Midbrain (tissue), 1 donor: ENCODE measurements at places on chromosomes 5 and 9.

DNA sequence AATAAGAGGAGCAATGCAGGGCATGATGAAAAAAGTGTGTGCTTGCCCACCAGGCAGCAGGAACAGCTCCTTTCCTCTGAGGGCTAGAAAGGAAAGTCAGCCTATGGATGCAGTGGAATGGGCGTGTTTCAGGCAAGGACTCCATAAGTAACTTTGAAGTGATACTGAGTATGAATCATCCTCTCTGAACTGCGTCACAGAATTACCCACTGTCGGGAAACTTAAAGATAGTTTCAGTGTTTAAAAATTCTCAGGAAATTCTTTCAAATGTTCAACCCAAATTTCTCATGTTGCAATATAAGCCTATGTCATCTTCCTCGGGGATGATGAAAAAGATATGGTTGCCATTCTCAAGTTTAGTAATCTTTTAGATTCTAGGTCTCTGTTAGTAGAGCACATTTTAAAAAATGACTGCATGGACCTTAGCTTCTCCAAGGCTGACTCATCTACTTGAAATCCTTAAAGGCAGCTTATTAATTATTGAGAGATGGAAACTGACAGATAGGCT lies 27.7 kb downstream of the PTCD2 start:
- DNase-seq, result no peak

DNA sequence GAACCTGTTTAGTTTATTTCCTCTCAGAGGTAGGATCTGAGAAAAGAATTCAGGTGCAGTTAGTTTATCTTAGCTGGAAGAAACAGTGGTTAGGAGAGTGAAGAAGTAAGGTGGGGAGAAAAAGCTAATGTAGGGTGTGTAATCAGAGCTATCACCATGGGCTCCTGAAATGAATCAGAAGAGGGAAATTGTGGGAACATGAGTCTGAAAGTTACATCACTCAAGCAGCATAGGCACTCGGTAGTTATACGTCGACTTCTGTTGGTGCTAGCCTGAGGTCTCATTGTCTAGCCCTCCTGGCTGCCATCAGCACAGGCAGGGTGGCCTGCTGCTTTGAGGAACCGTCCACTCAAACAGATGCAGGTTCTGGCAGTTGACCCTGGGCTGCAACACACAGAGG lies 56.7 kb upstream of the NPR3 start:
- DNase-seq, result no peak

DNA sequence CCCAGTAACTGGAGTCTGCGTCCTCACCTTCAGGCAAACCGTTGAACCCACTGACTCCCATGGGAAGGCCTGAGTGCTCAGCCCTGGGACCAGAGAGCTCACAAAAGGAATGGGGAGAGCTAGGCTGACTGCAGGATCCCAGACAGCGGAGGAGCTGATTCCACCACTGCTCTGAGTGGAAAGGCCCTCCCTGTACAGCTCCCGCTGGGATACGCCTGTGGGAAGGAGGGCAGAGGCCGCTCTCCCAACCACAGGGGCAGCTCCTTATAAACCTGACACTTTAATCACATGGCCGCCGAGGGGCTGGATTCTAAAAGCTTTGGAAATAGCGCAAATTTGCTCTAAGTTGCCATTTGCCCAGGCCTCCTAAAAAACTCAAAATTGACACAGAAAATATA lies 37.1 kb downstream of the DBH start:
- DNase-seq, result no peak

DNA sequence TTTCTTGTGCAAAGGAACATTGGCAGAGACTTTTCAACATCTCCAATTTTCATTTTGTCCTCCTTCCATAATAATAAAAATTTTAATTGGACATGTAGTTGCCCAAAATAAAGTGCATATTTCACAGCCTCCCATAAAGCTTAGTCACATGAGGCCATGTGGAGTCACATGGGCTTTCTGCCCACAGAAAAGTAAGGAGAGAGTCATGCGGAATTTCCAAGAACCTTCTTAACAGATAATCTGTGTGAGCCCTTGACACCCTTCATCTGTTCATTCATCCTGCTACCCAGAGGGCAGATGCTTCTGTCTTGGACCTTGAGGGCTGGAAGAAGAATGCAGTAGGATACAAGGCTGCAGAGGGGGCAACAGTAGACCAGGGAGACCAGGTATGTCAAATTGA lies 60.7 kb downstream of the APTX start:
- DNase-seq, result no peak

GRCh38 chr5:79225026-79225425 lies 10.9 kb upstream of the JMY start:
- no peak for DNase-seq

DNA sequence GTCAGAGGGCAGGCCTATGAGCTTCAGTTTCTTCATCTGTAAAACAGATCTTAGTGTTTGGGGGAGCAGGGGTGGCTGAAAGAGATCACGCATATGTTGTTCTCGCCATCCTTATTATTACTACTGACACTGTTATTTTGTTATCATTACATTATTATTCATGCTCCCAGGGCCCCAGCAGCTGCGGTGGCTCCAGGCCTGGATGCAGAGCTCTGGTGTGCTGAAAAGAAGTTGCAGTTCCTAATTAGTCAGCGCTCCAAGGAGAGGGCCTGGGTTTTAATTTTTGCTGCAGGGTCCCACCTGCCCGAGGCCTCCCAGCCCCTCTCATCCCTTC lies 19.5 kb downstream of the CXXC5 start:
- no peak for DNase-seq

- DNase-seq, result peak; percentile 92
Observed at GRCh38 chr9:136525841-136526499, 19.9 kb downstream of the NOTCH1 start.

DNA sequence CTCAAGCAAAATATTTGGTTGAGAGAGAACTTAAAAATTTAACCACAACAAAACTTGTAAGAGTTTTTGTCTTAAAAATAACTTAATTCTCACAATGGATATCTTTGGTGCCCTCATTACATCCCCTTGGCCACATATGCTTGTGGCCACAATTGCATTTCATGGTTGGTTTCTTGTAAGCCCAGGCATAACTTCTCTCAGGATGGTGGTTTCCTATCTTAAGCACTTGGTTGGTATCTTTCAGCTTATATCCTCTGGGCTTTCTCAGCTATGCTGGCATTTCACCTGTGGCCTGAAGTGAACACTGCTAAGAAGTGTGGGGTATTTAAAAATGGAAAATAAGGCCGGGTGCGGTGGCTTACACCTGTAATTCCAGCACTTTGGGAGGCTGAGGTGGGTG lies 212.4 kb upstream of the MEF2C start:
- no peak for DNase-seq

- DNase-seq, result no peak
Observed at GRCh38 chr5:141769671-141770070, 87.6 kb upstream of the ARAP3 start.

DNA sequence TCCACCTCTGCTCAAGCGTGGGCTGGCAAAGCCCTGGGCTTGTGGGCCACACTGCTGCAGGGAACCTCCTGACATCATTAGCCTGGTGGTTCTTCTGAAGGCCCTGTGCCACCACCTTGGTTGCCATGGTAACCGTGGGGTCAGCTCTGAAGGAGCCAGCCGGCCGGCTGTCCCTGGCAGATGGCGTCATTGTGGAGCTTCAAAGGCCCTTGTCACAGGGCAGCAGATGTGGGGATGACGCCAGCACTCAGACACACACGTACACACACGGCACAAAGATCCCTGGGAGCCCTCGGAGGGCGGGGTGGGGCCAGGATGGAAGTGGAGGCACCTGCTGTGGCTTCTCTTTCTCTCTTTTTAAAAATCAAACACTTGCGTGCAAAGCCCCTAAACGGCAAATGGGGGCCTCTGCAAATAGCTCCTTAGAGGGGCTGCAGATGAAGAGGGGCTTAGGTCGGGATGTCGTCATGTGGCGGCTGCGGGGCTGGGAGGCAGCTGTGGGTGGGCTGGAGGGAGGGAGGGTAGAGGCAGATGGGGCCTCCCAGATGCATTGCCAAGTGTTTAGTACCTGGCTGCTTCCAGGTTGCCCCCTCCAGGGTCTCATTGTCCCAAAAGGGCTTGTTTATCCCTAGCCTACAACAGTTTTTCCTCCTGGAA lies 19.5 kb upstream of the RPL26L1 start:
- no peak for DNase-seq

DNA sequence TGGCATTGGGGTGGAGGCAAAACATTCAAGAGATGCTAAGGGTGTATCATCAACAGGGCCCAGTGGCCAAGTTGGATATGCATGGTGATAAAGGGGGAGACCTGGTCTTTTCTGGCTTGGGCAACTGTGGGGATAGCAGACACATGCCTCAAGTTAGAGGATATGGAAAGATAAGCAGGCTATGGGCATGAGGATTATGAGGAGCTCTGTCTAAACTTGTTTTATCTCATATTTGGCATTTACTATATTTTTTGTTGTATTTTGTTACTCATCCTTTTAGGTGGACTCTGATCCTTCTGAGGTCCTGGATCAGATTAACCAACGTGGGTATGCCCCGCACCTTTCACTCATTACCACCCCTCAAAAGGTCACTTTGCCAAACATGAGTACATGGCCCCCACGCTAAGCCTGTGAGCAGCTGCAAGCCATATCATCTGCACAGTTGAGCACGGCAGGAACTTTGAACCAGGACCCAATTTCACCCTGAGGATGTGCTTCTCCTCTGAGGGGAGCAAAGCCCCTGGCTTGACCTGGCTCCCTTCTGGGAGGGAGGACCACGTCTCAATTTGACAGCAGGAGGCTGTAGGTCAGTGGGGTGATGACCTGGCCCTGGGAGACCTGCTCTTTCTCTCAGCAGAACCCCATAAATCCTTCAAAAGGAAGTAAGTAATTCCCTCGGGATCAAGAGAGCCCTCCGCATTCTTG lies 71.1 kb upstream of the CD180 start:
- no peak for DNase-seq
